NCI-H82 (cell line): ENCODE measurements at places on chromosomes 5 and 9.

DNA sequence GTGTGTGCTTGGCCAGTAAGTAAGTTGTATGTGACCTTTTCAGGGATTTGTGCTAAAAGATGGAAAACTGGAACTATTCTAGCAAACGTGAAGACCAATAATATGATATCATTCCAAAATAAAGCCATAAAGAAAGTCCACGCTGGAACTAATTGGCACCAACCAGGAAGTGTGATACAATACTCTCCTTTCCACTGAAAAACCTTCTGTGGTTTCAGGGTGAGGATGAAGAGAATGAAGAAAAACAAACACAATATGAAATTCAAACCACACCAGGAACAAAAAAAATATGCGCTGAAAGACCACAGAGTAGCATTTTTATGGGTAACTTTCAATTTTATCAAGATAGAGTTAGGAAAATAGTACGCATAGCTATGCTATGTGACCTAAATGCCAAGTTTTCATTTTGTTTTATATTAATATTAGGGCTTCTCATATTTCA lies 105.8 kb downstream of the EFNA5 start:
- no peak for DNase-seq

- DNase-seq = no peak
Measured at GRCh38 chr9:89732295-89732938, 127.6 kb downstream of the GADD45G start.

GRCh38 chr5:7246287-7246686 lies 149.7 kb upstream of the ADCY2 start:
- DNase-seq = no peak

DNA sequence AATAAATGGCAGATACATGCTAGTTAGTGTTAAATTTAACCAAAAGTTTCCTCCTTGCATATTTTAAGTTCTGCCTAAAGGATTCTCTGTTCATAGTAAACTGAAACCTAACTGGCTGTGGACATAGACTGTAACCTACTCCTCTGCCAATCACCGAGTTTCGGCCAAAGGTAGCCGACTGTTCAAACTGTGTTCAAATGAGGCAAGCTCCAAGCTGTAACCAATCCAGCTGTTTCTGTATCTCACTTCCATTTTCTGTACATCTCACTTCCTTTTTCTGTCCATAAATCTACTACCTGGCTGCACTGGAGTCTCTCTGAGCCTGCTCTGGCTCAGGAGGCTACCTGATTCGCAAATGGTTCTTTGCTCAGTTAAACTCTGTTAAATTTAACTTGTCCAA lies 44.1 kb downstream of the KCNV2 start:
- no peak for DNase-seq

- DNase-seq = peak; percentile 31
Measured at GRCh38 chr9:135139366-135139959, 52.0 kb downstream of the OLFM1 start.
